ENCODE measurements at places on chromosomes 2 and 18.

- no peak for DNase-seq
These were observed 13.2 kb upstream of the KLHL30 start for GRCh38 chr2:238125127-238125885.

- no peak for DNase-seq
These were observed 14.7 kb upstream of the ARPC2 start for GRCh38 chr2:218202266-218202665.

GRCh38 chr2:14235667-14236066, 396.9 kb upstream of the LRATD1 start:
- DNase-seq, result no peak

GRCh38 chr2:71747559-71747958, 294.2 kb downstream of the DYSF start:
- DNase-seq, result no peak

GRCh38 chr18:75075016-75075305, 134.0 kb downstream of the PTGR3 start:
- DNase-seq, result no peak

DNA sequence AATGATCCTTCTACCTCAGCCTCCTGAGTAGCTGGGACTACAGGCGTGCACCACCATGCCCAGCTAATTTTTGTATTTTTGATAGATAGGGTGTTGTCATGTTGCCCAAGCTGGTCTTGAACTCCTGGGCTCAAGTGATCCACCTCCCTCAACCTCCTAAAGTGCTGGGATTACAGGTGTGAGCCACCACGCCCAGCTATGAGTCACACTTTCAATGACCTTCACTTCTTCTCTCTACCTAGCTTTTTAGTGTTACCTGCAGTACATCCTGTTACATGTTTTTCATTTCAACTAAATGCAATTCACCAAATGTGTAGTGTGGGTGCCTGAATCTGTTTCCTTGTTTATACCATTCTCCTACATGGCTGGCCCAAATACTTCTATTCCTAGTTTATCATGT, 64.0 kb downstream of the SLC39A10 start:
- DNase-seq, result no peak

GRCh38 chr2:6164986-6165747, 473.0 kb downstream of the SOX11 start:
- DNase-seq, result no peak

DNA sequence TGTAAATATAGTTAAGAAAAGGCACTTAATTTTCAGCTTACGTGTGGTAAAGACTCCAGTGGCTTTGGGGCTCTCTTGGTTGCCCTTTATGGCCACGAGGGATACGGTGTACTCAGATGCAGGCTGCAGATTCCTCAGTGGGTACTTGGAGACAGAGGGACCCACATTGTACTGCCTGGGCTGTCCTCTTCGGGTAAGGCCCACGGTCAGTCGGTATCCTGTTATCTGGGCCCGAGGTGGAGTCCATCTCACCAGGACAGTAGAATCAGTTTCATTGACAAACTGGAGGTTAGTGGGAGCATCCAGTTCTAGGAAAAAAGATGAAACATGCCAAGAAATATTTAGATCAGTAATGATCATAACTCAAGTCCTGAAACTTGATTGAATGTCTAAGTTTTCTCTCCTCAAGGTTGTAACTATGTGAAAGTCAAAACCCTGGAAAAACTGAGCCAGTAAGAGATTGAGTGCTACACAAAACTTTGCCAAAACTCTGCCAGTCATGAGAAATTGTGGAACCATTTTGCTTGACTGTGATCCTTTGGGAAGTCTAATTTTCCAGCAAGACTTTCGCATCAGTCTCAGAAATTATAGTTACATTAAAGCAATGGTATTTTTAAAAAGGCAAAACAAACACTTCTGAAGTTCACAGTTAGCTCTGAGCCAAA, 31.4 kb downstream of the FN1 start:
- no peak for DNase-seq

DNA sequence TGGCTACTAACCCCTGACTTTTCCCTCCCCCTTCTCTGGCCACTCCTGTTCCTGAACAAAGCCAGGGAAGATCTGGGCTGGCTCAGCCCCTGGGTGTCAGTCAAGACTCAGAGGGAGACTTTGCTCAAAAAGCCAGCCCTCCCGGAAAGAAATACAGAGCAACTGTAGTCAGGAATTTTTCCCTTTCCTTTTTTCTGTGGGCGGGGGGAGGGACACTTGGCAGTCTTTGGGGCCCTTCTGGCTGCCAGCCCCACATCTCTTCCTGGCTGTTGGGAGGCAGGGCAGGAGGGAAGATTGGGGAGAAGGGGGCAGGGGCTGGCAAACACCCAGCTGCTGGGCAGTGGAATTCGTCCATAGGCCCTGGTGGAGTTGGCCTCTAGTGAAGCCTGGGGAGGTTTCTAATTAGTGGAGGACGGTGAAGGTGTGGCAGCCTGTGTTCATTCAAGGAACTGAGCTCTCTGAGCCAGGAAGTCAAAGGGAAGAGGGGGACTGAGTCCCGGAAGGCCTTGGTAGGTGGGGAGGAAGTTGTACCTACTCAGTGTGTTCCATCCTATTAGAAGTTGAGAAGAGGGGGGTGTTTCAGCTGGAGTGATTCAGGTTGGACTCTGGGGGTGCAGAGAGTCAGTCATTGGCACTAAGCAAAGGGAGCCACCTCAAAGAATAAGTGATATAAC, 10.9 kb downstream of the IGFBP2 start:
- no peak for DNase-seq

DNA sequence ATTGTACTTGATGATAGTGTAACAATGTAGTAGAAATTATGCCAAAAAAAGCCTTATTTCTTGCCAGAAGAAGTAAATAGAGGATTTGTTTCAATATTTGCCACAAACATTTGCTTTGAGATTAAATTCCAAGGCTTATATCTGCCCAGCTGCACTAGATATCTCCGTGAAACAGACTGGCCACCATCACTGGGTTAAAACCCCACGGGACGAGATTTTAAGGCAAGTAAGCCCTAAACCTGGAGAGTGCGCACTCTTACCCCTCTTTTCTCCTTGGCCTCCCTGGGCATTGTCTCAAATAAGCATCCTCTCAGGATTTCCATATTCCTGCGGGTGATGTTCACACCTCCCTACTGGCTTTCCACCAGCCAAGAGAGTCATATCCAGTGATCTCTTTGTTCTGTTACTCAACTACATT, 334.4 kb downstream of the AGPS start:
- DNase-seq, result no peak
